ENCODE measurements at places on chromosomes 7 and 10.

DNA sequence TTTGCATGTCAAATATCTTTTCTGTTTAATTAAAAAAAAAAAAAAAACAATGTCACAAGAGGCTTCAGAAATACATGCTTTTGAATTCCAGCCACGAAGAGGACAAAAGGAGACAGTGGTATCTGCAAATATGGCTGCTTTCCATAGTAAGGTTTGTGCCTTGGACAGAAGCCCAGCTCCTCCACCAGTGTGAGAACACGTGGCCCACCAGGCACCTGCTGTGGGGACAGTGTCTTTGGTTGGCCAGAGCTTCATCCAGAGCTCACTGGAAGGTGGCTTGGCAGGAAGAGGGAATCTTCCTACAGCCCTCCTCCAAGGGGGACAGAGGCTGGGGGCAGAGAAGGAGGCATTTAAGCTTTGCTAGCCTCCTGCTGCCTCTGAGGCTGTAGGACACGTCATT lies 144.6 kb downstream of the GLCCI1 start:
- DNase-seq, result no peak

DNA sequence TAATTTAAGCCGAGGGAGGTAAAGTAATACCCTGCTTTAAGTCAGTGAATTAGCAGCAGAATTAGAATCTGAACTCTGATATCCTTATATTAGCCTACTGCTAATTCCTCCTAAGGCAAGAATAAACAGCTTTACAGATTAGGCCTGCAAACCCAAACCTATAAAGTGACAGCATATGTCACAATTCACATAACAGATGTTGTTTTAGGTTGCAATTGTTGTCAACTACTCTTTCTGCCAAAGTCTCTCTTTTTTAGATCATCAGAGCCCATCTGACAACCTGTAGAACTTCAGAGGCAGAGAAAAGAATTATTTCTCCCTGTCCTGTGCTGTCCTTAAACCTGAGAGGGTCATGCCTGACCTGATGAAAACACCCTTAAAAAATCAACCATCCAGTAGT lies 167.2 kb downstream of the PRKG1 start:
- DNase-seq, result no peak

DNA sequence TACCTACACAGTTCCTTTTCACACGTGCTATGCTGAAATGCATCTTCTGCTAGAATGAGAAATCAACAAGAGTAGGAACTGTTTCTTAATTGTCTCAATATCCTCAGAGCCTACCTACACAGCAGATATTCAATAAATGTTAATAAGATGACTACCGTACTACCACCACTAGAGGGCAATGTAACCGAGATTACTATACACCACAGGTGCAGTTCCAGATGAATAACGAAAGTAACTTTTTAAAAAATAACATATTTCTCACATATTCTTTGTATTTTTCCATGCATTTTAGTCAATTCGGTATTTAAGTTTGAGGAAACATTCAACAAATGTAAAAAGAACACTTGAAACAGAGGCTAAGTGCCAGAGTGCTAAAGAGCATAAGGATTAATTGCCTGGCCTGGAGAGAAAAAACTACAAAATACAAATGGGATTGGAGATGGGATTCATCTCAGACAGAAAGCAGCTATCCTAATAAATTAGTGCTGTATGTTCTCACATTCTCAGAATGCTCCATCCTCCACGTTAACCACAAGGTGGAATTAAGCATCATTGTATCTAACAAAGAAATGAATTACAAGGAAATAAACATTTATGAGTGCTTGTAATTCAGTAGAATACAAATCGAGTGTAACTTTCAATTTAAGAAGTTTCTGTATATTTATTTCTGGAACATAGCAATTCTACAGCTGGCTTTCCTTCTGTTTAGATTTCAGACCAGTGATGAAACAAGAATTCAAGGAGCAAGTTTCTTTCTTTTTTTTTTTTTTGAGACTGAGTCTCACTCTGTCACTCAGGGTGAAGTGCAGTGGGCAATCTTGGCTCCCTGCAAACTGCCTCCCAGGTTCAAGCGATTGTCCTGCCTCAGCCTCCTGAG lies 20.3 kb upstream of the HECTD2 start:
- DNase-seq, result no peak

DNA sequence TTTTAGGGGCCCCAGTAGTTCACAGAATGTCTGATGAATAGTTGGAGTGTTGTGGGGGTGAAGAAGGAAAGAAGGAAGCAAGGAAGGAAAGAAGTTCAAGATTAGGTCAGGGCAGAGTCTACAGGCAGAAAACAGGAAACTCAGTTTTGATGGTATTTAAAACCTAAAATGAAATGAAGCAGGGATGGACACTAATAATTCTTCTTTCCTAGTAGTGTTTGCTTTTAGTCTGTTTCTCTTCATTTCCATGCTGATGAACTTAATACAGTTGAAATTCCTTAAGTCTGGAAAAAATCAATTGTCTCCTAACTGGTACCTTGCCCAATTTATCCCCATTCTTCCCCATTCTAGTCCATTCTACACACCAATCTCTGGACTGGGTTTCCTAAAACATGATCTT lies 59.0 kb upstream of the GSAP start:
- no peak for DNase-seq

DNA sequence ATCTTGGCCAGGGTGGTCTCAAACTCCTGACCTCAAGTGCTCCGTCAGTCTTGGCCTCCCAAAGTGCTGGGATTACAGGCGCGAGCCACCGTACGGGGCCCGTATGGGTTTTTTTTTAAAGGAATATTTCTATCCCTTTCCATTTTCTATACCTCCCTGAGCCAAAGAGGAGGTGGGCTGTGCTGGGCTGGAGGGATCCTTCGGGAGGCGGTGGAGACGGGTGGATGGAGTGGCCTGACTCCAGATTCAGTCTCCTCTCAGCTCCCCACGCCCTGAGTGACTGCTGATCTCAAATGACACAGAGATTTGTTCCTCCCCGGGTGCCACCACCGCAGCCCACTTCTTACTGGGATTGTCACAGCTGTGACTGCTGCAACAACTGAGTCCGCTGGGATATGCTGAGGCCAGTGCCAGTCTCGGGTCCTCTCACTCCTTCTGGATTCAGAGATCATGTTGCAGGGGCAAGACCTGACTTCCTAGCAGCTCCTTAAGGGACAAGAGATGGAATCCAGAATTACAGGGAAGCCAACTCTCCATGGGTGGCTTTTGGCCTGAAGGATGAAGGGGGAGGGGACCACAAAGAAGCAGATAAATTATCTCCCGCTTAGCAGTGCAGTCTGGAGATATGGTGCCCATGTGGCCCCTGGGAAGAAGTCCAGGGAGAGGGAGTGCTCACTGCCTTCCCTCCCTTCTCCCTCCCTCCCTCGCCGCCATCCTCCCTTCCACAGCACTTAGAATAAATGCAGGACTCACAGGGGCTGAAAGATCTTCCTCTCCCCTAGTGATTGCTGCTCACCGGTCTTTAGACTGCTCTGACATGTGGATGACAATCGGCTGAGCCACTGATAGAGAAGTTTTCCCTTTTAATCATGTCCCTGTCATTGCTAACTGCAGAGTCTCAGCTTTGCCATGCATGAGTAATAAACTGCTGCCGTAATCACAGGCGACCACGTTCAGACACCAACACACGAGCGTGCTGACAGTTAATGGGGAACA lies 14.3 kb downstream of the GALNT17 start:
- no peak for DNase-seq

GRCh38 chr7:36825501-36825900 lies 101.2 kb upstream of the AOAH start:
- DNase-seq, result no peak

DNA sequence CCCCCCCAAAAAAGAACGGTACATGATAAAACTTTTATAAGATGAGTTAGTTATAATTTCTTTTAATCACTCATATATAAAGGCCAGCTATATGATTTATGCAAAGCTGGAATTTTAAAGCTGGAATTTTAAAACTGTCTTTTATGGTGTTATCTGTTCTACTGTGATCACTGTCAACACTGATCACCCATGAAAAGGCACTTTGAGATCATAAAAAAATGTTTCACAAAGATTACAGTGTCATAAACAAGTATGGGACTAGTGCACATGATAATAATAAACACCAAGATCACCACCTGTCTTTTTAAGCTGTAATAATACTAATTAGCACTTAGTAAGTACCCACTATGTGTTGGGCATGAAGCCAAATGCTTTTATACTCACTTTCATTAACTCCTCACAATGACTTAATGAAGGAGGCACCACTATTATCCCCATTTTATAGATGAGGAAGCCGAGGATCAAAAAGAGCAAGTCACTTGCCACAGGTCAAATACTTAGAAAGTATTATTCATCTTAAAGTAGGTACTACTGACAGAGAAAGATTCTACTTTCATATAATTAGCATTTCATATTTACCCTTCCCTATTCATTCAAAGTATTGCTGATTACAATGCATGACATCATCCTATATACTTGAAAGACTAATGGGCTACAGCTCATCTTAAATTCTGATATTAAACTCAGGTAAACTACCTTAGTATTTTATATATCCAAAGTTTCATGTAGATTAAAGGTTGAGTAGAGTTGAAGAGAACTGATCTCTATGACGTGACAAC lies 8.3 kb upstream of the RHOBTB1 start:
- no peak for DNase-seq

DNA sequence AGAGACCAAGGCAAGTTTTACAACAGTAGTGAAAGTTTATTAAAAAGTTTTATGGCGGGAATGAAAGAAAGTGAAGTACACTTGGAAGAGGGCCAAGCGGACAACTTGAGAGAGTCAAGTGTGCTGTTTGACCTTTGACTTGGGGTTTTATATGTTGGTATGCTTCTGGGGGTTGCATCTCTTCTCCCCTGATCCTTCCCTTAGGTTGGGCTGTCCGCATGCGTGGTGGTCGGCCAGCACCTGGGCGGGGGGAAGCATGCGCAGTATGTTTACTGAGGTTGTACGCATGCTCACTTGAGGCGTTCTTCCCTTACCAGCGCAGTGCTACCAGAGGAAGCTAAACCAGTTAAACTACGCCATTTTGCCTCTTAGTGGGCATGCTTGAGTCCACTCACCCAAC lies 31.9 kb downstream of the NUP42 start:
- no peak for DNase-seq

DNA sequence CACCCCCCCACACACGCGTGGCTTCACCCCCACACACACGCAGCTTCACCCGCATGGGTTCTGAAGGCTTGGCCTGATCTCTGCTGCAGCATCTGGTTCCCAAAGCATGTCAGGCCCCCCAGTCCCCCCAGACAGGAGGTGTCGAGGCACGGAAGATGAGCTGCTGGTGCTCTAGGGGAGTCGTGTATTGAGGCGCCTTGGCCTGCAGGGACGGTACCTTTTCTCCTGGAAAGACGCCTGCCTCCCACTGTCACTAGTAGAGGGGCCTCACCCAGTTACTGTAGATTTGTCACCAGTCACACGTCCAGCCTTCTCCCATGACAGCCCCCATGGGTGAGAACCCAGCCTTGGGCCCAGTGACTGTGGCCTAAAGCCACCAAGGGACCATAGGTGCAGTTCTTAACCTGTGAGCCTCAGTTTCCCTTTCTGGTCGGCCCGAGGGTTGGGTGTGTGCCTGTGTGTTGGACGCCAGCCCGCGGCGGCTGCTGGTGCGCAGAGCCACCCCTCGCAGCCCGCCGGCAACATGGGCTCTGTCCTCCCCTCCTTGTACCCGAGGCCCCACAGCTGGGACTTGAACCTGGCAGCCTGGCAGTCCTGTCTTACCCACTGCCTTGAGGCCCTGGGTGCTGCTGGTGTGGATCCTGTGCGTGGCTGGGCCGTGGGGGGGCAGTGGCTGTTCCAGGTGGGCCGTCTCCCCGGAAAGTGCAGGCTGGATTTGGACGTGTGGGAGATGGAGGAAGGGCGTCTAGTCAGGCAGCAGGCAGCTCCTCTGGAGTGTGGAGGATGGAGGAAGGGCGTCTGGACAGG lies 81.7 kb downstream of the NKX6-2 start:
- no peak for DNase-seq

DNA sequence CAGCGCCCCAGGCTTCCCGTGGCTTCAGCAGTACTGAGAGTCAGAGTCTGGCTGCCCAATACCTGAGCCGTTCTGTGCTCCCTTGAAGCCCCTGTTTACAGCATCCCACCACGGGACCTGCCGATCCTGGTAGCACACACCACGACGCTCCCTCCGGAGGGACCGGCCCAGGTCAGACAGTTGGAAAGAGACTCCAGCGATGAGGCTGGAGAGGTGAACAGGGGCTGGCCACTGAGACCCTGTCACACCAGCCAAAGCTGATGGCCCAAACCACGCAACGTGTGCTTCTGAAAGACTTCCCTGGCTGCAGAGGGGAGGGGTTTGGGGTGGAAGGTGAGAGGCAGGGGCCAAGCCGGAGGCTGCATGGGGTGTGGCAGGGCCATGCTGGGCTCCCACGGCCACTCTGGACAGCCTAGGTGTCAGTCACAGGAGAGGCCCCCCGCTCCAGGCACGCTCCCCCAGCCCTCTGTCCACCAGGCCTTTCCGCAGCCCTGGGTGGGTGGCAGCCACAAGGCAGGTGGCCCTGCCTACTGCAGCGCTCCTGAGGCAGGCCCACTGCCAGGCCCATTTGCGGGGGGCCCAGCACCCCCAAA lies 140.2 kb upstream of the CHST15 start:
- no peak for DNase-seq

DNA sequence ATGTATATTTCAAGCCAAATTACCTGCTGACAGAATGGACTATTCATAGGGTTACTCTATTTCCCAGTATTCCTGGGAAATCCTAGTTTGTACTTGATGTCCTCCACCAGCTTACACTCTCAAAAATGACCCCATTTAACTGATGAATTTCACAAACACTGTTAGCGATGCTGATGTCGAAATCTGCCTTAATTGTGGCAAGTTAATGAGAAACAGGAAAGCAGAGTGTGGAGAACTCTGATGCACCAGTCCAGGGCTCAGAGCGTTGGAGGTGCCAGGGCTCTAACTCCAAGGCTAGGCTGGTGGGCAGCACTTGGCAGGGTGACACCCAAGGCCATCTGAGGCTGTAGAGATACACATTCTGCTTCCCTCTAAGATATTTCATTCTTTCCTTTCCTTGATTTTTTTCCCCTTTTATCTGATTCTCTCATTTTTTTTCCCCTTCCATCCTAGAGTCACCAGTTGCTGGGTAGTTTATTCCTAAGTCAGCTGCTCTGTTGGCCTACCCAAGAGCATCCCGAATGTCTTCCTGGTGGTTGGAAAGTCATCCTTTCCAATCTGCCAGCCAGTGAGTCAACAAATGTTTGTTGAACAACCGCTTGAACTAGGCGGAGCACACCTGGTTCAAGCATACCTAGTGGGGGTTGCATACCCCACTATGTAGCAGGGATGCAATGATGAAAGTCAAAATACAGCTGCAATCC lies 525.0 kb upstream of the NRP1 start:
- no peak for DNase-seq

GRCh38 chr7:129777195-129777844 lies 165.8 kb downstream of the NRF1 start:
- DNase-seq, result no peak

GRCh38 chr10:72783410-72783833 lies 91.5 kb downstream of the MCU start:
- DNase-seq, result no peak

DNA sequence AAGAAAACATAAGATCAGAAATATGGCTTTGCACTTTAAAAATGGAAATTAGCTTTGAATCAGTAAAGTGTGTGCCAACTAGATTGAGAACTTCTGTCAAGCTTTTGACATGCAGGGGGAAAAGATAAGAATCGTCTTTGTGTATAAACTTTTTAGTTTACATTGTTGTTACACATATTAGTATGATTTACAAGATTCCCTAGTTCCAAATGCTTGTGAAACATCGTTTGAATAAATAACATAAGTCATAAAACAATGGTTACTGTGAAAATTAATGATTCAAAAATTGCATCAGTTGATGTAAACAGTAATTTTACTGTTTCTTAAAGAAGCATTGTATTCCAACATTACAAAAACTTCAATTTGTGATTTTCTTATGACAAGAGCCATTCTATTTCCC lies 207.6 kb upstream of the MTPN start:
- no peak for DNase-seq

GRCh38 chr10:97017474-97017903 lies 168.3 kb downstream of the SLIT1 start:
- no peak for DNase-seq
